NCI-H2029 treated with DMSO at 0.1 percent for 48 hours (cell line): ENCODE measurements at places on chromosomes 2 and 18.

GRCh38 chr18:21389903-21390302, 147.9 kb downstream of the GREB1L start:
- no peak for DNase-seq

- no peak for DNase-seq
Measured at GRCh38 chr2:79619976-79620375, 107.1 kb downstream of the CTNNA2 start.

GRCh38 chr2:108423502-108424251, 25.3 kb upstream of the GCC2 start:
- DNase-seq = no peak

GRCh38 chr2:168773128-168773527, 29.3 kb upstream of the NOSTRIN start:
- DNase-seq = no peak

- DNase-seq = no peak
Measured at GRCh38 chr2:78686625-78687153, 338.8 kb upstream of the REG3G start.

DNA sequence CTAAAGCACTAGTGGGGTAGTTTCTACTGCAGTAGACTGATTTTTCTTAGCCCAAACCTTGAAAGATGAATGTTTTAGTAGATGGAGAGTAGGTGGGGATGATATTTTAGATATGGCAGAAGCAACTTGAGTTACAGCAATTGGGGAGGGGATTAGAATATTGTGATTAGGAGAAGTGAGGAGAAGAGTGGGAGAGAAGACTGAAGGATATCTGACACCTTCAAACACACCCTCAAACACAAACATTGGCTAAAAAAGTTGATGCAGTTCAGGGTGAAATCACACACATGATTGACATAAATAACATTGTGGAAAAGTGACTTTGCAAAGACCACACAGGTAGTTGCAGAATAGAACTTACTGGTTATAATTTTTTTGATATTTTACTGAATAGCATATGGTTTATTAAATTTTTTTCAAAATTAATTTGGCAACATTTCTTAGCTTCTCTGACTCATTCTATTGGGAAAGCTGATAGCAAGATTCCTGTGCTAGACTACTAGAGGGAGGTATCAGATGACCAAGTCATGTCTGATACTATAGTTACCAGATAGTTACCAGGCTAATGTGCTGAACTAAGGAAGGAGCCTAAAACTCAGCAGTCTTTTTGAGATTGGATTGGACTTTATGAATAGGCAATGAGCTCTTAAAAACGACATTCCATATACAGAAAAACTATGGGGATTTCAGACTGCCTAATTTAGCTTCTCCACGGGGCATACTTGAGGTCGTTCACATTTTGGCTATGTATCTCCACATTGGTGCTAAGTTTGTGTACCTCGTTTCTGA, 73.0 kb downstream of the ACTR3 start:
- no peak for DNase-seq

GRCh38 chr2:128449226-128450061, 130.8 kb upstream of the HS6ST1 start:
- no peak for DNase-seq

DNA sequence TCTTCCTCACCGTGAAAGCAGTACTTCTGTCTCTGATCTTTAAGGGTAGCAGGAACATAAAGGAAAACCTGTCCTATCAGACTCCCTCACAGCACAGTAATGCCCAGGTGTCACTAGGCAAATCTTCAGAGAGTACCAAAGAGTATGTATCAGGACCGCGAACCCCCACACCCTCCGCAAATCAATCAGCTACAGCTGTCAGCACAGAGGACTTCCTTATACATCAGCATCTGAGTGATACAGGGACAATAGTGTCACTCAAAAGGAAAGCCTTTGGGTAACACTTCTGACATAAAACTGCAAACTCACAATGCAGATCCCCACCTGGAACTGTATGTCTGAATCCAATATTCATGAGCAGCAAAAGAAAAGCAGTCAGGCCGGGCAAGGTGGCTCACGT, 2.6 kb downstream of the AFG3L2 start:
- DNase-seq = no peak

DNA sequence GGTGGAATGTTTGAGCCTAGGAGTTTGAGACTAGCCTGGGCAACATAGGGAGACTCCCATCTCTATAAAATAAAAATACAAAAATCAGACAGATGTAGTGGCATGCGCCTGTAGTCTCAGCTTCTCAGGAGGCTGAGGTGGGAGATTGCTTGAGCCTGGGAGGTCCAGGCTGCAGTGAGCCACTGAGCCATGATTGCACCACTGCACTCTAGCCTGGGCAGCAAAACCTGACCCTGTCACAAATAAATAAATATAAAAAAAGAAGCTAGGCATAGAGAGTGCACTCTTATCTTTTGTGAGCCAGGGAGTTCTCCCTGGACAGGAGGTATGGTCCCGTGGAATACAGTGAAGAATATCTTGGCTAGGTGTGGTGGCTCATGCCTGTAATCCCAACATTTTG, 11.0 kb upstream of the KYNU start:
- no peak for DNase-seq

- DNase-seq = no peak
Measured at GRCh38 chr2:97995026-97995733, 568 bp downstream of the TMEM131 start.

GRCh38 chr2:74714691-74715080, 60.6 kb downstream of the SEMA4F start:
- no peak for DNase-seq

GRCh38 chr2:134011936-134012586, 241.8 kb upstream of the MGAT5 start:
- DNase-seq = no peak
